ENCODE measurements at places on chromosomes 13 and 19.

DNA sequence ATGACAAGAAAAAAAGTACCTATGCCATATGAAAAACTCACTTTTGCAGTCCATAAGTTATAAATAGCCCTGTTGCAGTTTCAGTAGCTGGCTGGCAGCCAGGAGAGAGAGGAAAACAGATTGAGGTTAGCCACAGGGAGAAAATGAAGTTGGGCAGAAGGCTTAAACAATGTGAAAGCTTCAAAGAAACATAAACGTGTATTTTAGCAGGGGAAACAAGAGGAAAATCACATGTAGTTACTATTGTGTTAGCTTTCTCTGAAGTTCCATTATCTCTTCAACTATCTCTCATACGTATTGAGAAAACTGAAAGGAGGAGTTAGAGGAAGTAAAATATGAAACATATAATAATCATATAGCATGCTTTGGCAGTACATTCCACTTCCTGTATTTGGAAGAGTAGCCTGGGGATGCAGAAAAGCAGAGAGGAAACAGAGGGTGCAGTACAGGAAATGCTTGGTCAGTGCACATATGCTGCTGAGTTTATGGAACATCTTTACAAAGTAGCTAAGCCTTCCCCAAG lies 1551.1 kb downstream of the EFNB2 start:
- no peak overlapping the region for H3K27ac ChIP-seq
- no peaks in the 10 kb centered on the region for H3K27me3 ChIP-seq
- peaks cover 10% of the 10 kb centered on the region for H3K4me1 ChIP-seq
- H3K4me3 ChIP-seq: no peak overlapping the region
- H3K36me3 ChIP-seq: no peaks in the 10 kb centered on the region

- DNase-seq: no peak
- H3K36me3 ChIP-seq: peaks cover under 1% of the 10 kb centered on the region
- H3K4me1 ChIP-seq: peaks cover 11% of the 10 kb centered on the region
- H3K27ac ChIP-seq: no peak overlapping the region
- H3K27me3 ChIP-seq: peaks cover 12% of the 10 kb centered on the region
- H3K4me3 ChIP-seq: no peak overlapping the region
Observed at GRCh38 chr19:11359421-11359820, 4.2 kb downstream of the PLPPR2 start.

DNA sequence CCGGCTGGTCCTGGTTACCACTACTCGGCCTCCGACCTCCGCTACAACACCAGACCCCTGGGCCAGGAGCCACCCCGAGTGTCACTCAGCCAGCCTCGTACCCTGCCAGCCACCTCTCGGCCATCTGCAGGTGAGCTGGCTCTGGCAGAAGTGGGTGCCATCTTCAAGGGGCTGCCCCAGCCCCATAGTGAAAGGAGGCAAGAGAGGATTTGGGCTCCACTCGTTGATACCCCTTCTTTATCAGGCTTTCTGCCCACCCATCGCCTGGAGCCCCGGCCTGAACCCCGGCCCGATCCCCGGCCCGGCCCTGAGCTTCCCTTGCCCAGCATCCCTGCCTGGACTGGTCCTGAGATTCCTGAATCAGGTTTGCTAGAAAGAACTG lies 7.1 kb downstream of the LTBP4 start:
- H3K36me3 ChIP-seq: peaks cover under 1% of the 10 kb centered on the region
- DNase-seq: no peak
- H3K4me3 ChIP-seq: no peak overlapping the region

DNA sequence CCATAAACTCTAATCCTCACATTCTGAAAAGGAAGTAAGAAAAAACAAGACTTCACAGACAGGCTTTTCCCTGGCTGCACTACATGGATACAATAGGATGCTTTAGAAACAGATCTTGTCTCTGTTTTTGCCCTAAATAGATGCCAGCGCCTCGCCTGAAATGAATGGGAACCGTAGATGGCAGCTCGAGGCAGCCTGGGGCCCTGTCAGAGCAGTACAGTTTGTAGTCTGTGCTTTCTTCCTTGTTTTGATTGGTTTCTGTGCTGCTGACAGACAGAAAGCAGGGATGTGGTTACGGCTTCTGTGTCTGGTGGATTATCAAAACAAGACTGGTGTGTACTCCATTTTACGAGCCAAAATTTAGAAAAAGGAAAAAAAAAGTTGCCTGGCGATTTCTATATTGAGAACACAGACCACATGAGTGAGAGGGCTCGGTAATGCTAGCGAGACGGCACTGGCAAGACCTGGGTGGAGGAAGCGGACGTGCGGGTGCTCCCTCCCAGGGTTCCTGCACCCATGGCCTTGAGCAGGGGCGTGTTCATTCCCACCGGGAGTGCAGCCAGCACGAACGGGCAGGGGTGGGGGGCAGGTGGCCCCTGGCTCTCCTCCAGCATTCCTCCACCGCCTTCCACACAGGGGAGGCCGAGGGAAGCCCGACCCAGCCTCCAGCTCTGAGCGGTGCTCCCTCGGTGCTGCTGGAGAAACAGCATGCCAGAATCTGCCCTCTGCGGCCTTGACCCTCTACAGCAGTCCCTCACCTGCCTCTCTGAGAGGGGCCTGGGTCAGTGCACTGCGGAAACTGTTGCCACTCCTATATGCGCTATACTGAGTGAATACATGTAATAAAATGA lies 37.6 kb upstream of the C1QTNF9 start:
- no peaks in the 10 kb centered on the region for H3K27me3 ChIP-seq
- peak overlapping the region; percentile 87 for H3K4me3 ChIP-seq
- no peak for DNase-seq
- H3K27ac ChIP-seq: peak overlapping the region; percentile 95

GRCh38 chr13:90416519-90416918 lies 931.0 kb upstream of the MIR17HG start:
- H3K36me3 ChIP-seq: no peaks in the 10 kb centered on the region
- no peaks in the 10 kb centered on the region for H3K27me3 ChIP-seq
- no peaks in the 10 kb centered on the region for H3K4me1 ChIP-seq
- H3K4me3 ChIP-seq: no peak overlapping the region
- no peak overlapping the region for H3K27ac ChIP-seq

DNA sequence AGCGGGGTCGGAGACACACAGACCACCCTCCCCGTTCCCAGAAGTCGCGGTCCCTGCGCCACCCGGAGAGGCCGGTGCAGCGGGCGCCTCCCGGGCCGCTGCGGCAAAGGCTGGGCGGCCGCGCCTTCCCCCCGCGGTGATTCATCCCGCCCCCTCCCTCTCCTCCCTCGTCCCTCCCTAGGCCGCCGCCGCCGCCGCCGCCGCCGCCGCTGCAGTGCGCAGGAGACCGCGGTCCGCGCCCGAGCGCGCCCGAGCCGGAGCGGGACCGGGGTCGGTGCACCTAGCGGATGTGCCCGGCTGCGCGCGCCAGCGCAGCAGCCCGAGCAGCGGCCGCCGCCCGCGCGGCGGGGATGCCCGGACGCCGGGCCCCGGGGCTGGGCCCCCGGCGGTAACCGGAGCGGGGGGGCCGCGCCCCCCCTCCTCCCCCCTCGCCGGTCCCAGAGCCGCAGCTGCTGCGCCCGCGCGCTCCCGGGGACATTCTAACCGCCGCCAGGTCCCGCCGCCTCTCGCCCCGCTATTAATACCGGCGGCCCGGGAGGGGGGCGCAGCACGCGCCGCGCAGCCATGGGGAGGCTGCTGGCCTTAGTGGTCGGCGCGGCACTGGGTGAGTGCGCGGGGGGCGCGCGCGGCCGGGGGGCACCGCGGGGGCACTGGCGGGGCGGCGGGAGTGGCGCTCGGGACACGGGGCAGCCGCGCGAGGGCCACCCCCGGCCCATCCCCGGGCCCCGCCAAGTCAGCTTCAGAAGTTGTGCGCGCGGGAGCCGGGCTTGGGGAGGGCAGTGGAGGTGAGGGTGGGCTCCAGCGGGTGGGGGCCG lies at the start of gene SCN1B:
Gene SCN1B, plus strand, starts transcription at position 214 of the 815 bp plus-strand sequence. Its CDS starts 351 bp downstream, at position 565.
- peak within 1 kb of the TSS; percentile 72 for H3K4me3 ChIP-seq
- peaks cover 21% of the 10 kb centered on the region for H3K36me3 ChIP-seq
- H3K4me1 ChIP-seq: peaks cover 5% of the 10 kb centered on the region
- DNase-seq: no peak
- H3K27me3 ChIP-seq: peaks cover 22% of the 10 kb centered on the region
- H3K27ac ChIP-seq: no peak within 1 kb of the TSS

DNA sequence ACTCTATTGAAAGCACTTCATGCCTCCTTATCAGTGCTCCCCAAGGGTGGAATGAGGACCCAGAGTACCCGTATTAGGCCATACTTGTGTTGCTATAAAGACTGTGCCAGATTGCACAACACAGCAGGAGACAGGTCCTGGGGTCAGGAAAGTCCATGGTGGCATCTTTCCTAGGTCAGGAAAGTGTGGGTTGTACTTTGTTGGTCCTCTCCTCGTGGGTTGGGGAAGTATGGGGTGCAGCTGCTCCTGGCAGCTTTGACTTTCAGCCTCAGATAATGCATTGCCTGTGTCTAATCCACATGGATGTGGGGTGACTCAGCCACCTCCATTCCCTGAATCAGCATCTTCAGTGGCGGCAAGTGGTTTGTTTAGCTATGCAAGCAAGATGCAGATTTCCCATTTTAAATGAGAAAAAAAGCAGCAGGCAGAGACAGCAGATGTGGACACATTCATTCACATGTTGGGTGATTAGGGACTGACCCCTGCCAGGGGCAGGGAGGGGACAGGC lies 8.4 kb upstream of the CYP2B6 start:
- peaks cover 23% of the 10 kb centered on the region for H3K27me3 ChIP-seq
- H3K27ac ChIP-seq: no peak overlapping the region
- no peaks in the 10 kb centered on the region for H3K36me3 ChIP-seq
- no peak overlapping the region for H3K4me3 ChIP-seq
- H3K4me1 ChIP-seq: no peaks in the 10 kb centered on the region

DNA sequence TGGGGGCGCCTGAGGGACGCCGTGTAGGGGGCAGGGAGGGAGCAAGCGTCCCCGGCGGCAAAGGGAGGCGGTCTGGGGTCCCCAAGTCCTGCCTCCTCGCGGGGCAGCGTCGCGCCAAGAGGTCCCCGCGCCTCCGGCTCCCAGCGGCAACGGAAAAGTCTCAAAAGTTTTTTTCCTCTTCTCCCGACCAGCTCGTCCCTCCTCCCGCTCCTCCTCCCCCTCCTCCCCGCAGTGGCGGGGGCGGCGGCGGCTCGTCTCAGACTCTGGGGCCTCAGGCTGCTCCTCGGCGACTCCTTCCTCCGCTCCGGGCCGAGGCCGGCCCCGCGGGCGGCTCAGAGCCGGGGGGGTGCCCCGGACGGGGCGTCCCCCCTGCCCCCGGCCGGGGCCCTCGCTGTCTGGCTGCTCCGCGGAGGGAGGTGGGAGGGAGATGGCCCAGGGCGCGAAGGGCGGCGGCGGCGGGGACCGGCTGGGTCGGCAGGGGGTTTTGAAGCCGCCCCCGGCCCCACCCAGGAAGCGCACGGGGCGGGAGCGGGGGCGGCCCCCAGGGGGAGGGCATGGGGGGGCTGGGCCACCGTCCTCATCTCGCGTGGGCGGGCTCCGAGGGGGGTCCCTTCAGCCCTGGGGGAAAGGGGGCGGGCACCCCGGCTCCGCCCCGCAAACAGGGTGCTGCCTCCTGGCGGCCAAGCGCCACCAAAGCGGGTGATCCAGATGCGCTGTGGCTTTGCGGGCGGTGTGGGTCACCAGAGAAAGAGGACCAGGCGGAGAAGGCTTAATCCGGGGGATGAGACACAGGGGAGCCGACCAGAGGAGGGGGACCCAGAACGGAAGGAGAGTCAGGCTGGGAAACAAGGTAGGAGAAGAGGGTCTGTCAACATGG lies at the start of gene TGFB1:
Gene TGFB1, minus strand, starts transcription at position 457 of the 877 bp plus-strand sequence. CDS start 878 bp downstream, outside the sequence.
- peaks cover 44% of the 10 kb centered on the region for H3K4me1 ChIP-seq
- peak within 1 kb of the TSS; percentile 100 for H3K4me3 ChIP-seq
- peaks cover 20% of the 10 kb centered on the region for H3K36me3 ChIP-seq
- H3K27ac ChIP-seq: peak within 1 kb of the TSS; percentile 96

DNA sequence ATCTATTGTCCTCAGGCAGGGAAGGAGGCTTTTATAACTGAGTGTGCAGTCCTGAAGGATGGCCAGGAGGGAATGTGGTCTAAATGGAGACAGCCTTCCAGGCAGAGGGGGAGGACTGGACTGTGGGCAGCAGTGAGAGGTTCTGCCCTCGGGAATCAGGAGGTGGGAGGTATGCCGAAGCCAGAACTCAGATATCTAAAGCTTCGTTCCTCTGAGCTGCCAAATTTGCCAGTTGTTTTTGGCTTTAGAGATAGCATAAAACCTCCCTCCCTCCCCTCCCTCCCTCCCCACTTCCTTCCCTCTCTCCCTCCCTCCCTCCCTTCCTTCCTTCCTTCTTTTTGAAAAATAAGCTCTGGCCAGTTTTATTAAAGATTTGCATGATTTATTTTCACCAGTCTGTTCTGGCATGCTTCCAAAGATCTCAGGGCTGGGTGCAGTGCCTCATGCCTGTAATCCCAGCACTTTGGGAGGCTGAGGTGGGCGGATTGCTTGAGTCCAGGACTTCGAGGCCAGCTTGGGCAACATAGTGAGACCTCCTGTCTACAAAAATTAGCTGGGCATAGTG lies 2.4 kb downstream of the MEDAG start:
- no peak for DNase-seq
- H3K27ac ChIP-seq: no peak overlapping the region
- H3K4me3 ChIP-seq: no peak overlapping the region
- peaks cover 55% of the 10 kb centered on the region for H3K27me3 ChIP-seq

DNA sequence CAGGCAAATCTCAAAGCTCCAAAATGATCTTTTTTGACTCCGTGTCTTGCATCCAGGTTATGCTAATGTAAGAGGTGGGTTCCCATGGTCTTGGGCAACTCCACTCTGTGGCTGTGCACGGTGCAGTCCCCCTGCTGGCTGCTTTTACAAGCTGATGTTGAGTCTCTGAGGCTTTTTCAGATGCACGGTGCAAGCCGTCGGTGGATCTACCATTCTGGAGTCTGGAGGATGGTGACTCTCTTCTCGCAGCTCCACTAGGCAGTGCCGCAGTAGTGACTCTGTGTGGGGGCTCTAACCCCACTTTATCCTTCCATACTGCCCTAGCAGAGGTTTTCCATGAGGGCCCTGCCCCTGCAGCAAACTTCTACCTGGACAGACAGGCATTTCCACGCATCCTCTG lies 266.8 kb upstream of the GPC6 start:
- H3K4me1 ChIP-seq: no peaks in the 10 kb centered on the region
- H3K36me3 ChIP-seq: no peaks in the 10 kb centered on the region
- no peak overlapping the region for H3K4me3 ChIP-seq
- H3K27ac ChIP-seq: no peak overlapping the region

GRCh38 chr13:34462843-34463242 lies 479.2 kb upstream of the NBEA start:
- H3K27ac ChIP-seq: no peak overlapping the region
- H3K4me3 ChIP-seq: no peak overlapping the region
- no peaks in the 10 kb centered on the region for H3K36me3 ChIP-seq
- no peak for DNase-seq
- H3K4me1 ChIP-seq: no peaks in the 10 kb centered on the region
- H3K27me3 ChIP-seq: no peaks in the 10 kb centered on the region

DNA sequence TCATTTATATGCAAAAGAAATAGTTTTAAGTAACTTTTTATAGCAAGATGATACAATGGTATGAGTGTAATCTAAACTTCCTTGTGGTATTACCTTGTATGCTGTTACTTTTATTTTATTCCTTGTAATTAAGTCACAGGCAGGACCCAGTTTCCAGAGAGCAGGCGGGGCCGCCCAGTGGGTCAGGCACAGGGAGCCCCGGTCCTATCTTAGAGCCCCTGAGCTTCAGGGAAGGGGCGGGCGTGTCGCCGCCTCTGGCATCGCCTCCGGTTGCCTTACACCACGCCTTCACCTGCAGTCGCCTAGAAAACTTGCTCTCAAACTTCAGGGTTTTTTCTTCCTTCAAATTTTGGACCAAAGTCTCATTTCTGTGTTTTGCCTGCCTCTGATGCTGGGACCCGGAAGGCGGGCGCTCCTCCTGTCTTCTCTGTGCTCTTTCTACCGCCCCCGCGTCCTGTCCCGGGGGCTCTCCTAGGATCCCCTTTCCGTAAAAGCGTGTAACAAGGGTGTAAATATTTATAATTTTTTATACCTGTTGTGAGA lies 10.2 kb downstream of the PLPPR3 start:
- H3K4me1 ChIP-seq: no peaks in the 10 kb centered on the region
- DNase-seq: no peak
- H3K27me3 ChIP-seq: no peaks in the 10 kb centered on the region
- H3K27ac ChIP-seq: no peak overlapping the region
